ENCODE measurements at places on chromosomes 6 and 20.

DNA sequence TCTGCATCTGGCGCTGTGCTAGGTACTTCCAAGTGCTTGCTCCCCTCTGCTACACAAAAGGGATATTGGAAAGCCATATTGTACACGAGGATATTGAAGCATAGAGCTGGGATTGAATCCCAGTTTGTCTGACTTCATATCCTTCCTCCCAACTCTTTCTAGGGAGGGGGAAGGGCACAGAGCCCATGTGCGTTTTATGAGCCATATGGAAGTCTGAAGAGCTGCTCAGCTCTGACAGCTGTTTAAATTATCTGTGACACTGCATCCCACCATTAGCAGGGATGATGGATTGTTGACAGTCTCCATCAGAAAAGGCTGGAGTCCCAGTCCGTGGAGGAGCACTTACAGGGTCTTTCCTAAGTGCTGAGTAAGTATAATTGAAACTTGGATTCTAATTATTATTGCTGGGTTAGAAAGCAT is 18.4 kb downstream of the TIAM2 start:
- no peak for DNase-seq

DNA sequence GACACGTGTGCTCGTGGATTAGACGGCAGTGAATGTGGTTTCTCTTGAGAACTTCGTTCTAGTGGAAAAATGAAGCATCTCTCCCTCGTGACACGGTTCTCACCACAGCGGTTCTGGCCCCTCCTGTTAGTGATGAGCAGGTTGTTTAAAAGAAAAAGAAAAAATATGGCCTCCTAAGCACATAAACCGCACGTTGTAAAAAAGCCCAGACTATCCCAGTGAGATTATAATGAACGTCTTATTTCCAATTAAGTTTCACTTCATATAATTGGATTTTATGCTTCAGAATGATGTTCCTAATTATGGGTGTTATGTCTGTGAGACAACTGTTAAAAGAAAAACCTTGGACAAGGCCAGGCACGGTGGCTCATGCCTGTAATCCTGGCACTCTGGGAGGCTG is 74.5 kb upstream of the FRMD1 start:
- no peak for DNase-seq

GRCh38 chr6:168131464-168132415 is 52.7 kb upstream of the FRMD1 start:
- no peak for DNase-seq

DNA sequence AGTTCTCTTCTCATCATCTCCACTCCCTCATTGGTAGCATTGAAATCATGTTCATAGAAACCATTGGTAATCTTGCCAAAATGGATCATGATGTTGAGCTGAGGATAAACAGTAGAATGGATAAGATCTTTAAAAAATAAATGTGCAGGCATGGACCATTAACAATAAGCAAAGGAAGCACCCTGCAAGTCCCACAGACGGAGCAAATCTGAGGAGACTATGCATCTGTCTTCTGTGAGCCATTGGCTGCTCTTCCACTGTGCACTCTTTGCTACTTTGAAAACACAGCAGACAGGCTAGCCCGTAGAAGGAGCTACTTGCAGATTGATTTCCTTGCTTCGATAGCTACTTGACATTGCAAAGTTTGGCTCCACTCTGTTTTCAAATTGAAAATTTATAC is 535.0 kb downstream of the PKHD1 start:
- DNase-seq = no peak

DNA sequence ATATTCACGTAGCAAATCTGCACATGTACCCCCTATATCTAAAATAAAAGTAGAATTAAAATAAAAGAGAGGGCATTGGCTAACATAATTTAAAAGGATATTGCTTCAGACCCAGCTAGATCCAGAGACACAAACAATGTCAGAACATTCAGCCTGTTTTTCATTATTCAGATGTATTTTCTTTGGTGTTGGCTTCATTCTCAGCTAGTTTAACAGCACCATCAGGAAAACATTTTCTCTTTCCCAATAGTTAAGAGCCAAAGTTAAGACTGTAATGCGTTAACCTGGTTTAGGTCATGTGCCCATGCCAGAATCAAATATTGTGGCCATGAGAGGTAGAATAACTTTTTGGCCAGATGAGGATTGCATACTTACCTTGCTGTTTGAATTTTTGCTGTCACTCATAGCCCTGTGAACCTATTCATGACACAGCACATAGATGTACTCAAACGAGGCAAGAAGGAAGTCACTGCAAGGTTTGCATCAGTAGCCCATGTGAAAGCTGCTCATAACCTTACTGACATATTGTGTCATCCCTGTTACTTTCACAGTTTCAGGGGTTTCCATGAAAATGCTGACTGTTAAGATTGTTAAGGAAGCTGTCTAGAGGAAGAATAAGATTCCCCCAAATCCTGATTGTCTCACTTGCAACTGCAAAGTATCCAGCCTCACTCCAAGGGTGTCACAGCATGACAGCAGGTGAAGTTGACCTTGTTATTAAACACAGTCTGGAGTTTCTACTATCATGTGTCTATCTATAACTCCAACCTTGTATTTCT is 233.1 kb downstream of the PACRG start:
- no peak for DNase-seq

- DNase-seq = no peak
Observed at GRCh38 chr20:41861772-41862422, 243.7 kb upstream of the CHD6 start.

GRCh38 chr6:2909718-2910117 is 6.6 kb upstream of the SERPINB9 start:
- no peak for DNase-seq
